ENCODE measurements at places on chromosomes 4 and X.

- no peak for DNase-seq
Observed at GRCh38 chrX:12901486-12901885, 4.9 kb upstream of the TLR8 start.

- DNase-seq: no peak
Observed at GRCh38 chrX:119817130-119817690, 25.8 kb upstream of the RPL39 start.

DNA sequence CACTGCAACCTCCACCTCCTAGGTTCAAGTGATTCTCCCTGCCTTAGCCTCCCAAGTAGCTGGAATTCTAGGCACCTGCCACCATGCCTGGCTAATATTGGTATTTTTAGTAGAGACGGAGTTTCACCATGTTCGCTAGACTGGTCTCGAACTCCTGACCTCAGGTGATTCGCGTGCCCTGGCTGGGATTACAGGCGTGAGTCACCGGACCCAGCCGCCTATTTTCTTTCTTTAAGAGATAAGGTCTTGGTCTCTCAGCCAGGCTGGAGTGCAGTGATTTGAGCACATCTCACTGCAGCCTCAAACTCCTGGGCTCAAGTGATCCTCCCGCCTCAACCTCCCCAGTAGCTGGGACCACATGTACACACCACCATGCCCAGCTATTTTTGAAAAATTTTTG lies 166.5 kb downstream of the DHRSX start:
- DNase-seq: no peak

DNA sequence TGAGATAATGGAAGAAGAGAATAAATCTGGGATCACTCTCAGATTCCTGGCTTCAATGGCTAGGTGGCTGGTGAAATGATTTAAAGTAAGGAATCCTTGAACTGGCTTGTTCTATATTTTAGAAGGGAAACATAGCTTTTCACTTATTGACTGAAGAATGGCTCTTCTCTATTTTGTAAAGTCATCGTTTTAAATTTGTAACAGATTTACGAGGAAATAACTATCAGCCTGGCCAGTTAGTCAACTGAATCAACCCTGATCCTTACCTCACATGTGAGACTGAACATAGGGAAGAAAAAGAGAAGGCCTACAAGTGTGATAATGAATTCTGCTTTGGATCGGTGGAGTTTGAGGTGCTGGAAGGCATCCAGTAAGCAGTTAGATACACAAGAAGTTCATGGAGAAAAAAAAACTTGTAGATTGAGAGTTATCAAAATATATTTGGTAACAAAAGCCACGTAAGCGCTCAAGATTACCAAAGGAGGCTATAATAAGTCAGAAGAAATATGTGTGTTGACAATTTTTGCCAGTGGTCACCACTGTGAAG lies 12.0 kb downstream of the AREG start:
- no peak for DNase-seq

DNA sequence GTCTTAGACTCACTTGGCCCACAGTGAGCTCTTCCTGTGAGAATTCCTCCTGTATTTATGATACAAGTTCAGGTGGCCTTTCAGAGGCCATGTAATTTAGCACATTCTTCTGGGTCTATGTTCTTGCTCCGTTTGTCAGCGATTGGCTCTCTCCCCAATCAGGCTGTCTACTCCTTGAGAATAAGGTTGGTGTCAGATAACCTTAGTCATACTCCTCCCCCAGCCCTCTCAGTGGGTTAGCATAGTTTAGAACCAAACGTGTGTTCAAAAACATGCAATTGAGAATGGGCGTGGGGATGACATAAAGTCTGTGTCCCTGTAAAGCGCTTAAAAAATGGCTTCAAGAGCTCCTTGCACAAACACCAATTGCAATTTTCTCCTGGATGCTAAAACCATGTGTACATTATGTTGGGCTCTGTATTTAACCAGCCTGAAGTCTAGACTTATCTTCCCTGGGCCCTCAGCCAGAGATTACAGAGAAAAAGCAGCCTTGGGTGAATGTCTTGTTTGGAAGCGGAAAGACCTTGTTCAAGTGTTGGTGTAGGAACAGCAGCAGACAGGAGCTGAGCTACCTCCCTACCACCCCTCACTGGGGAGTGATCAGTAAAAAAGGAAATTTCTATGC lies 9.9 kb upstream of the CT47C1 start:
- DNase-seq: no peak

GRCh38 chr4:13329963-13330362 lies 154.2 kb downstream of the RAB28 start:
- DNase-seq: no peak

- DNase-seq: no peak
Observed at GRCh38 chr4:98758182-98758581, 99.8 kb upstream of the TSPAN5 start.

- DNase-seq: no peak
Observed at GRCh38 chrX:20571611-20572010, 304.9 kb upstream of the RPS6KA3 start.

GRCh38 chr4:40099010-40099409 lies 42.4 kb downstream of the N4BP2 start:
- DNase-seq: no peak

GRCh38 chr4:121114756-121115155 lies 42.4 kb upstream of the NDNF start:
- DNase-seq: no peak

DNA sequence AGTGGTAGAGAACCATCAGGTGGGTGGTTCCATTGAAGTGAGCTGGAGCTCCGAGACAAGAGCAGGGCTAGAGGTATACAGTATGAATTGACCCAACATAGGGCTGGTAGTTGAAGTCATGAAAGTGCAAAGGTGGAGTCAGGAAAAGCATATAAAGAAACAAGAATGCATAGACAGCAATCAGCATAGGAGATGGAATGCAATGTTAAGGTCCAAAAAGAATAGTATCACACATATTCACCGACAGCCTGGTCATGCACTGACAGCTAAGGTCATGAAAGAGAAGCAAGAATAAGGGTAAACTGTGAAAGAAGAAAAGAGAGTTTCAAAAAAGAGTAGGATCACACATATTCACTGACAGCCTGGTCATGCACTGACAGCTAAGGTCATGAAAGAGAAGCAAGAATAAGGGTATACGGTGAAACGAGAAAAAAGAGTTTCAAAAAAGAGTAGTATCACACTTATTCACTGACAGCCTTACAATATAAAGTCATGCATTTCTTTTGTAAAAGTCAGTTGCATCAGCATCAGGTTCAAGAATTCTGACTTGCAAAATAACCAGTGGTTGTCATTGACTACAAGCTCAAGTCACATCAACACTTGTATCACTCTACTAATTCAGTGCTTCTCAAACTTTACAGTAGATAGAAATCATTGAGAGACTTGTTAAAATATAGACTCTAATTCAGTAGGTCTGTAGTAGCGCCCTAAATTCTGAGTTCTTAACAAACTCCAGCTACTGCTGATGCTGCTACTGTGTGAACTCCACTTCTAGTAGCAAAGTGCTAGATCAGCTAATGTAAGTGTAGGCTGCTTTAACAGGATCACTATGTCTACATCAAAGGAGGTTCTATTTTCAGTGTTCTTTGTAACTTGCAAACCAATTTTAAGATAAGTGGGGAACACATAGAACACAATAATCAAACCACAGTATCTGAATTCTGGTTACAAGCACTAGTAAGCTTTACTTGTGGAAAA lies 221.9 kb downstream of the PDGFC start:
- DNase-seq: no peak

GRCh38 chr4:22637306-22637705 lies 55.4 kb upstream of the GBA3 start:
- DNase-seq: no peak

GRCh38 chr4:141127884-141128283 lies 5.4 kb downstream of the RNF150 start:
- no peak for DNase-seq

DNA sequence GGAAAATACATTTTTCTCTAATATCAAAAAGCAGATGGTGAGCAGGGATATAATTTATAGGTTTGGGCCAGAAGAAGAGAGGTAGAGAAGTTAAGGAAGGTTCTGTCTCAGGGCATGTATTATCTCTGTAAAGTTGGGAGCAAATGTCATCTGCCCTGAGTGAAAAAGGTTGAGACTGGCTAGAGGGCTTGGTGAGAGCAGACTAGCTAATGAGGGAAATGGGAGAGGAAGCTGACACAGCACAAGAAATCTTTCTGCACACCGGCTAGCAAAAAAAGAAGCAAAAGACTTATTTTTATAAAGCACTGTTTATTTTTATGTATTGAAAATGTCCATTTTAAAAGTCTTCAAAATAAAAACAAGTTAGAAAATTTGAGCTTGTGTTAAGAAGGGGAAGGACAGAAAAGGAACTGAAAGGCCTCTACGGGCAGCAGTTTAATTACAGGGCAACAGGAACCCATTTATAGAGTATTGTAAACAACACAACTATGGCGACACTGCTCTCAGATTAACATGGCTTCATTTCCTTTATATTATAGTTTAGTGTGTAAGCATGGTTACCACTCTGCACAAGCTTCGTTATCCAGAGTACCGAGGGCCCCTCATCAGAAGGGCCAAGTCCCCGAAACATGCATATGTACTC lies 17.4 kb downstream of the CD40LG start:
- DNase-seq: no peak

DNA sequence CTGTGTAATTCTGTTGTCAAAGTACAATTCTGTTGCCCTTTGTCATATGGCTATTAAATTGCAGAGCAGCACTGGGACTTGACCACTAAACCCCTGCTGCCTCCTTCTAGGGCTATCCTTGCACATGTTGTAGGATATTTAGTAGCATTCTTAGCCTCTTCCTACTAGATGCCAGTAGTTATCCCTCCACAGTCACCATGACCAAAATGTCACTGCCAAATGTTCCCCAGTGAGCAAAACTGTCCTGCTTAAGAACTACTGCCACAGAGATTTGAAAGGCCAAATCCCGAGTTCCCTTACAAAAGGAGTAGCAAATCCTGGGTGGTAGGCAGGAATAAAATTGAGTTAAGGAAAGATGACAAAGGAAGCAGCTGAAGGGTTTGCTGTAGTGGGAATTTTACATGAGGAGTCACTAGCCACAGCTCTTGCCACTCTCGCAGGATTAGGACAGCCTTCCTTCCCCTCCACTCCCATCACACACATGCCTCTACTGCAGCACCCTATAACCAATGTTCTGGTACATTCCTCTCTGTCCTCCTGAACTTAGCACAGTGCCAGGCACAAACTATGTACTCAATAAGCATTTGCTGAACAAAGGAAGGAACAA lies 8.4 kb downstream of the APBB2 start:
- no peak for DNase-seq

DNA sequence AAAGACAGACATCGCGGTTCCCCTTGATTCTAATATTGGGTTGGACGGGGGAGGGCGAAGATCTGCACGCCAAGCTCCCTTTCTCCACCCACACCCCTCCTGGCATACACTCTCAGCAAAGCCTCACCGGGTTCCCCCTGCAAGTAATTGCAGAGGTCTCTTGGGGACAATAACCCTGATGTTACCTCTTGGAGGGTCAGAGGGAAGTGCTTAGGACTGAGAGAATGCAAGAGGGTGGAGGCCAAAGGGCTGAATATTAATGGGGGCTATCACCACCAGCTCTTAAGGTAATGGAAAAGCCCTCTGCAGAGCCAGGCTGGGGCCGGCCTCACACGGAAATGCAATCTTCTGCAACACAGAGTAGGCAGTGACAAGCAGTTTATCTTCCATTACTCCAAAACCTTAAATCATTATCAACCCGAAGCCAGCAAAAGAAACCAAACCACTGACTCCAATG lies 344.1 kb upstream of the GATB start:
- DNase-seq: no peak

DNA sequence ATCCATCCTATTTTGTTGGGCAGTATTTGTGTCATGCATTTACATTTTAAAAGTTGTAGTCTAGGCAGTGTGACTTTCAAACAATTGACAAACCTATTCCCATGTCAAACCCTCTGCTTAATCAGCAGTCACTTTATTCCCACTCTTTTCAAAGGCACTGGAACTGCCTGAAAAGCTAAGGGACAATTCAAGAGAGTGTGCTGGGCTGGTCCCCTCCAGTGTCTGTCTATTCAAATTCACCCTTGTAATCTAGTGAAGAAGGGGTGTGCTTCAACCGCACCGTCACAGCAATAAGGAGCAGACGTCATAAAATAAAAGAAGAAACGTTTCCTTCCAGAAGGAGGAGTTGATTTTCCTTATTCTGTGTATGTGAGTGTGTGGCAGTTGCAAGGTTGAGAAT lies 197.0 kb upstream of the MAD2L1 start:
- no peak for DNase-seq

DNA sequence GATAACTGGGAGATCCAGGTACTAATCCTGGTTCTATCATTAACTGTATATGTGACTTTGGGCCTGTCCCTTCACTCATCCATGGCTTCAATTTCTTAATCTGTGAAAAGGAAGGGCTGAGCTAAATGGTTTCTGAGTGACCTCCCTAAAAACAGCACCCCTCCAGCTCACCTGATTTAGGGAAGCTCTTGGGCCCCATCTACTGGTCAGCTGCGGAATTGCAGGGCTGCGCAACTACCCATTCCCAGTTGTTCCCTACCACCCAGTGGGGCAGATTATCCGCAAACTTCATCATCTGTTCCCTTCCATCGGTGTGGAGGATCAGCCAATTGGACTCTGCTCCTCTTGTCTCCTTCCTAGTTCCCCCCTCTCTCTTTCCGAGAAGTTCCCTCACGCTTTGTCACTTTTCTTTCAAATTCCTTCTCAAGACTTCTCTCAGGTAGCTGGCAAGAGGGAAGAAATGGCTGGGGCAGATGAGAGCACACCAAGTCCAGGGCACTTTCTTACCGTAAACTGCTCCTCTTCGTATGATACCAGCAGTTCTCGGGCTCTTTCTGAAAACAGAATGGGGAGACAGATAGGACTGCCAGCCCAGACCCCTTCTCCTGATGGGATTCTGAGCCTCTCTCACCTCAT lies 5.8 kb downstream of the LAS1L start:
- DNase-seq: no peak

GRCh38 chr4:7677799-7678301 lies 243.1 kb upstream of the PSAPL1 start:
- DNase-seq: no peak

- DNase-seq: no peak
Observed at GRCh38 chrX:41491267-41492004, 44.3 kb downstream of the NYX start.

- DNase-seq: no peak
Observed at GRCh38 chr4:118683513-118683912, 1.7 kb upstream of the METTL14 start.

GRCh38 chr4:140331245-140331644 lies 42.2 kb upstream of the SCOC start:
- DNase-seq: no peak

Data from brain pericyte (primary cell).